ENCODE measurements at places on chromosomes 2 and 18. TPM values are rescaled to one million over a fixed set of nuclear protein-coding genes. Genes with fewer than 3 reads are reported as not detected.
A peak's percentile ranks its signal among the peaks of the same experiment; 100 is the strongest.

GRCh38 chr2:10028988-10029874 is 14.1 kb upstream of the KLF11 start:
- no peak for DNase-seq

- DNase-seq = peak; percentile 15
Measured at GRCh38 chr2:233210843-233211547, 40.5 kb upstream of the ATG16L1 start.

GRCh38 chr2:75087736-75088135 is 111.6 kb downstream of the TACR1 start:
- DNase-seq = no peak

The GAREM2 gene
- polyA plus RNA-seq = 6.3 TPM
